ENCODE measurements at places on chromosomes 3 and 15. TPM values are rescaled to one million over a fixed set of nuclear protein-coding genes. Genes with fewer than 3 reads are reported as not detected.

The PATL2 gene
- total RNA-seq = 1.3 TPM

The FETUB gene
- total RNA-seq = not detected

GRCh38 chr3:126085841-126086240 lies 1.9 kb upstream of the SLC41A3 start:
- no peaks in the 10 kb centered on the region for H3K4me1 ChIP-seq
- DNase-seq = no peak
- H3K36me3 ChIP-seq = no peaks in the 10 kb centered on the region
- H3K4me3 ChIP-seq = no peak overlapping the region
- no peak overlapping the region for H3K27ac ChIP-seq

DNA sequence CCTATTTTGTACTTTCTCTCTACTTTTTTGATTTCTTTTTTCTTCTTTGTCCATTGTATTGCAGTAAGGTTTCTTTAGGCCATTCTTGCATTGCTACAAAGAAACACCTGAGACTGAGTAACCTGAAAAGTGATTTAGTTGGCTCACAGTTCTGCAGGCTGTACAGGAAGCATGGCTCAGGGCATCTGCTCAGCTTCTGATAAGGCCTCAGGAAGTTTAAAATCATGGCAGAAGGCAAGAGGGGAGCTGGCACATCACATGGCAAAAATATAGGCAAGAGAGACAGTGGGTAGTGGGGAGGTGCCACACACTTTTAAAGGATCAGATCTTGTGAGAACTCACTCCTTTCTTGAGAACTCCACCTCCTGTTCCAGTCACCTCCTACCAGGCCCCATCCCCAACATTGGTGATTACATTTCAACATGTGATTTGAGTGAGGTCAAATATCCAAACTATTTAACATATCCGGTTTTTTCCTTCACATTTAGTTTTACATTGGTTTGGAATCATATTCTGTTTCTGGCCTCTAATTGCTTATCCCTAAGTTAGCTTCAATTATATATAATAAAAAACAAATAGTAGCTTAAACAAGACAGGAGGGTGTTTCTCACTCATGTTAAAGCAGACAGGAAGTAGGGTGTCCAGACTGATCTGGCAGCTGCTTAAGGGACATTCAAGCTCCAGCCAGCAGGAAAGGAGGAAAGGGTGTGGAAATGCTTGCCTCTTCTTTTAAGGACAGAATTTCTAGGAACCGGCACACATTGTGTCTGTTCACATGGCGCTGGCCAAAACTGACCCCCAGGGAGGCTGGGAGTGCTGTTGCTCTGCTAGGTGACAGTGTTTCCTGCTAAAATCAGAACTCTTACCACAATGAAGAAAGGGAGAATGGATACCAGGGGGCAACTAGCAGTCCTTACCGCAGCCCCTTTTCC lies 28.8 kb upstream of the SKOR1 start:
- no peaks in the 10 kb centered on the region for H3K36me3 ChIP-seq
- no peaks in the 10 kb centered on the region for H3K27me3 ChIP-seq
- no peak for DNase-seq
- H3K4me1 ChIP-seq = no peaks in the 10 kb centered on the region
- H3K4me3 ChIP-seq = no peak overlapping the region
